ENCODE measurements at places on chromosomes 7 and 10. TPM values are rescaled to one million over a fixed set of nuclear protein-coding genes. Genes with fewer than 3 reads are reported as not detected.

- DNase-seq, result no peak
Measured at GRCh38 chr7:115678086-115678982, 352.2 kb downstream of the TFEC start.

SPDYE6 gene
- not detected for total RNA-seq

DNA sequence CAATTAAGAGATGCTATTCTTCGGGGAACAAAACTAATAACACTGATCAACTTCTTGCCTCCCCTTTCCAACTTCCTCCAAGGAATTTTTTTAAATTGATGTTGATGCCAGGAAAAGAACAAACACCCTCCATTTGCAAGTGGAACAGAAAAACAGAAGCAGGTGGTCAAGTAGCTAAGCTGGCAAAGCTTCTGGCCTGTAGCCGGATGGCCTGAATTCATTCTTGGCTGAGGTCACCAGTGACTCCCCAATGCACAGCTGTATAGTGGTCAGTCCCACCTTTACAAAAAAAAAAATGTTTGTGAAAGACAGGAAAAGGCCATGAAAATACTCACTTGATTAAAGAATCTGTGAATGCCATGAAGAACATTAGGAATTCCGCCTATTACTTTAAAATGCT is 39.1 kb downstream of the DOCK4 start:
- DNase-seq, result no peak

- no peak for DNase-seq
Measured at GRCh38 chr7:127751062-127751461, 99.1 kb downstream of the SND1 start.

- no peak for DNase-seq
Measured at GRCh38 chr10:106392778-106393177, 771.7 kb downstream of the SORCS1 start.

DNA sequence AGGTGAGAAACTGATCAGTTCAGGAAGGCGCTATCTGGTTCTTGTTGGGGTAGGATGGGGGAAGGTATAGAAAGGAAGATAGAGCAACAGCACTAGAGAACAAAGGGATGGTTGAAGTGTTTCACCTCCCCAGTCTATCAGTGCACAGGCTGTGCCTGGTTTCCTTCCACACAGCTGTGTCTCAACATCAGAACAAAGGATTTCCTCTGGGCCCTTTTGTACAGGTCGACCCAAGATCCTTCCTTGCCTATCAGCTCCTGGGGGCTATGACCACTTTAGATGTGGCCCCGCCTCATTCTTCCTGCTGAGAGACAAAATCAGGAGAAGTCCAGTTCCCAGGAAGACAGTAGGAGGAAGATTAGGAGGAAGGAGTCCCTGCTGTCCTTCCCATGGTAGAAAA is 65.6 kb downstream of the NAMPT start:
- DNase-seq, result no peak

GRCh38 chr7:63899691-63900393 is 98.8 kb upstream of the ZNF722 start:
- DNase-seq, result peak; percentile 81

Measured in activated naive CD8-positive, alpha-beta T cell treated with anti-CD3 and anti-CD28 coated beads for 36 hours (primary cell).